Posterior vena cava (tissue), 2 donors: ENCODE measurements at places on chromosomes 1 and 21. TPM values are rescaled to one million over a fixed set of nuclear protein-coding genes. Genes with fewer than 3 reads are reported as not detected.

RLF gene
- 14.4 TPM for total RNA-seq

TTC3 gene
- 98.4 TPM for total RNA-seq

HCN3 gene
- total RNA-seq, result 1.5 TPM

RGS16 gene
- total RNA-seq, result 6.9 TPM

PLXNA2 gene
- 40.6 TPM for total RNA-seq

NBPF6 gene
- not detected for total RNA-seq

SUMO3 gene
- total RNA-seq, result 53.5 TPM

KIAA1614 gene
- total RNA-seq, result 10.7 TPM

SPRR2B gene
- total RNA-seq, result not detected

NOTCH2 gene
- total RNA-seq, result 151 TPM

OR2AJ1 gene
- total RNA-seq, result not detected

PDZK1IP1 gene
- 1.0 TPM for total RNA-seq

UTS2 gene
- total RNA-seq, result 1.3 TPM

HYI gene
- 28.8 TPM for total RNA-seq
